ENCODE measurements at places on chromosomes 3 and 15.
A peak's percentile ranks its signal among the peaks of the same experiment; 100 is the strongest.

DNA sequence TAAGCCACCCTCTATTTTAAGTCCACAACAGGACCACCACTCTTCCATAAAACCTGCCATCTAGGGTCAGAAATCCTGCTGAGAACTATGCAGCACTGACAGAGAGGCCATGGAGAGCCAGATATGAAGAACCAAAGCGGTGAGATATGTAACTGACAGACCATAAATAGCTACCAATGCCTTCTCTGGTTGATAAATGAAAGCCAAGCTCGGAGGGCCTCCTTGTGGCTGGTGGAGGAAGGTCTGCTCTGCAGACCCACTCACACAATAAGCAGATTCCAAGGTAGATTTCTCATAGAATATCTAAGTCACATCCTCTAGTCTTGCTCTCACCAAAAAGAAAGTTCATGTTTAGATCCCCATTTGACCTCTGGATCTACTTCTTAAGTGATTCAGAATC is 38.9 kb downstream of the RYK start:
- no peak for DNase-seq

DNA sequence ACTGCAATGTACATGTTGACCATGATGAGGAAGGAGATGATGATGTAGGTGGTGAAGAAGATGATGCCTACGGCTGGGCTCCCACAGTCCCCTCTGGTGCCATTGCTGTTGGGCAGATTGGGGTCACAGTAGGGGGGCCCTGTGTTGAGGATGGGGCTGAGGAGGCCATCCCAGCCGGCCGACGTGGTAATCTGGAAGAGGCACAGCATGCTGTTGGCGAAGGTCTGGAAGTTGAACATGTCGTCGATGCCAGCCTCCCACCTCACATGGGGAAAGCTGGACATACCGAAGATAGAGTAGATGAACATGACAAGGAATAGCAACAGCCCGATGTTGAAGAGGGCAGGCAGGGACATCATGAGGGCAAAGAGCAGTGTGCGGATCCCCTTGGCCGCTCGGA is 48.6 kb upstream of the SCN5A start:
- DNase-seq = no peak

DNA sequence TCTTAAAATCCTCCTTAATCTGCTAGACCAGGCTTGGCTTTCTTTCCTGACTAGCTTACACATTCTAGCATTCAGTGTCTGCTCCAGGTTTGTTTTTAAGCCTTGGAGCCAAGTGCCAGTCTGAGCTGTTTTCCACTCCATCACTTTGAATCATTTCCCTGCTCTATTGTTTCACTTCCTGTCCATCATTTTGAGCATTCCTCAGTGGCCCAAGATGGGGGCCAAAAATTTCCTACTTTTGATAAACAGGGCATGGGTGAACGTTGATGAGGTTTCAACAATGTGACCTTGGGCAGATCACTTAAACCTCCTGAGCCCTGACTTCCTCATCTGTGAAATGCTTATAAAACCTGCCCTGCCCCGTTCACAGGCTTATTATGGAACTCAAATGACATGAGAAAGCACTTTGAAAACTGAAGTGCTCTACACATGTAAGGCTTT is 4.4 kb downstream of the CYP19A1 start:
- no peak for DNase-seq

DNA sequence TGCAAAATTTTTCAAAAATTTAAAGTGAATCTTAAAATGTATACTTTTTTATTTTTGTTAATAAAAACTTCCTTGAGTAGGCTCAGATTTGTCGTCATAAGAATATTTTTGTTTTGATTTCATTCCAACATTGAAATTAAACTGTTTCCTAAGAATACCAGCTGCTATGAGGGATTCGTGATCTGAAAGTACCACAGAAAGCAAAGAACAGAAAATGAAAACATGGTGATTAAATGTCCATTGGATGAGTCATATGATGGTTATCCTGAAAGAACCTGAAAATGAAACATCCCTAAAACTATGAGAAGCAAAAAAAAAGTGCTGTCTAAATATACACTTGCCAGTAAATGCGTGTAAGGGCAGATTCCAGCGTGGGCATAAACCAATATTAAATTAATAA is 143.8 kb downstream of the GMNC start:
- DNase-seq = no peak

GRCh38 chr3:42090973-42091731 is at the start of gene TRAK1:
TSS of gene TRAK1 (plus strand) at chr3:42091357. CDS start at chr3:42091470, 113 bp downstream.
- no peak for DNase-seq

GRCh38 chr3:45946875-45947274 is 3.6 kb downstream of the CXCR6 start:
- DNase-seq = no peak

GRCh38 chr3:17162116-17162515 is 277.4 kb downstream of the PLCL2 start:
- DNase-seq = no peak

DNA sequence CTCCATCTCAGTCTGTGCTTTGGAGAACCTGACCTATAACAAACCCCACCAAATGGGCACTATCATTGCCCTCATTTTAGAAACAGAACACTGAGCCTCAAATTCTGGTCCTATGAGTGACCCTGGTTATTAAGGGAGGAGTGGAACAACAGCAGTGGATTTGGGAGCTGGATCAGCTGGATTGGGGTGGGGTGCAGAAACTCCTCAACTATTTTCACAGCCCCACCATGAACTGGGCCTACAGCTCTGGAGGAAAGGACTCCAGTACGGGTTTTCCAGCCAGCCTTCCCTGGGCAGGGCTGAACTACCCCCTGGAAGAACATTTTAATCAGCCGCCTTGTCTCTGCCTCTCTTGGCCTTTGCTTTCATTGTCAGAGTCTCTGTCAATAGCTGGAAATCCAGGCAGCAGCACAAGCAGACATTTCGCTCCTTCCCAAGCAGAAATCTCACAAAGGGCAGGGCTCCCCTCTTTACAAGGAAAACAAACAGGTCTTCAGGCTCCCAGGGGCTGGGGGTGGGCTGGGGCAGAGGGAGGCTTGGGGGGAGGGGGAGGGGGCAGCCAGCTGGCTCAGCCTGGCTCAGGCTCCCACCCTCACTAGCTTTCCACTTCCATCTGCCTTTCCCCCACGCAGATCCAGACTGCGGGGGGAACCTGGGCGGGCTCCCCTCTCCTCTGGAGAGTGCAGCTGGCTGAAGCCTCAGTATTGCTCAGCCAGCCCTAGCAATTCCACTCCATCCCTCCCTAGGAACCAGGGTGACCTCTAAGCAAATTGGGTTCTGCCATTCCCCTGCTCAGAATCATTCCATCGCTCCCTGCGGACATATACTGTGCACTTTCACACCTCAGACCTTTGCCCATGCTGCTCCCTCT is 13.7 kb upstream of the TLE3 start:
- DNase-seq = peak; percentile 77

All from uterus (tissue), 4 donors.